ENCODE measurements at places on chromosomes 1 and 21. TPM values are rescaled to one million over a fixed set of nuclear protein-coding genes. Genes with fewer than 3 reads are reported as not detected.

CELA3A gene
- not detected for total RNA-seq

PPM1J gene
- total RNA-seq, result not detected

BTG2 gene
- total RNA-seq, result 245 TPM

WDR64 gene
- not detected for total RNA-seq

KCNJ15 gene
- total RNA-seq, result not detected

THEMIS2 gene
- total RNA-seq, result 9.2 TPM

CFHR2 gene
- total RNA-seq, result not detected

LIN28A gene
- total RNA-seq, result not detected

ATAD3C gene
- total RNA-seq, result 0.51 TPM

UBXN10 gene
- total RNA-seq, result not detected

SLC50A1 gene
- total RNA-seq, result 47.8 TPM

CENPL gene
- total RNA-seq, result 29.3 TPM

REG4 gene
- not detected for total RNA-seq

MAGI3 gene
- total RNA-seq, result not detected

PRDM16 gene
- total RNA-seq, result not detected

TOR1AIP2 gene
- total RNA-seq, result 67.3 TPM

TRNP1 gene
- total RNA-seq, result not detected

PPIAL4G gene
- total RNA-seq, result not detected

LRRC39 gene
- 3.5 TPM for total RNA-seq

FALEC gene
- not detected for total RNA-seq

GALE gene
- total RNA-seq, result 39.7 TPM

SPATA6 gene
- 0.30 TPM for total RNA-seq

LRRN2 gene
- total RNA-seq, result not detected

SEMA6C gene
- total RNA-seq, result 1.4 TPM

OR2L8 gene
- not detected for total RNA-seq

LYST gene
- 7.8 TPM for total RNA-seq

NCAM2 gene
- total RNA-seq, result 0.18 TPM

OR6K3 gene
- not detected for total RNA-seq

GRIK1 gene
- 0.14 TPM for total RNA-seq

MEGF6 gene
- total RNA-seq, result not detected

CCDC185 gene
- total RNA-seq, result not detected

CAMK2N1 gene
- not detected for total RNA-seq

C1orf94 gene
- total RNA-seq, result not detected

AMY1B gene
- total RNA-seq, result not detected

CYP4A22 gene
- total RNA-seq, result not detected

DNASE2B gene
- not detected for total RNA-seq

RNU1-2 gene
- under 0.01 TPM for total RNA-seq

ADCY10 gene
- total RNA-seq, result 0.14 TPM

ICOSLG gene
- total RNA-seq, result 0.37 TPM

TMEM240 gene
- total RNA-seq, result 2.6 TPM

ELAPOR1 gene
- 0.22 TPM for total RNA-seq

PRKAA2 gene
- not detected for total RNA-seq

GNG4 gene
- not detected for total RNA-seq

WNT9A gene
- total RNA-seq, result not detected

KCNC4 gene
- 1.6 TPM for total RNA-seq

PKN2 gene
- total RNA-seq, result 26.3 TPM

VWA1 gene
- not detected for total RNA-seq

HRNR gene
- not detected for total RNA-seq

ASCL5 gene
- not detected for total RNA-seq

Measured in Karpas-422 (cell line).